NCI-H1930 (cell line): ENCODE measurements at places on chromosomes 7 and 10.

GRCh38 chr10:118264838-118265470 lies 77.2 kb downstream of the FAM204A start:
- no peak for DNase-seq

DNA sequence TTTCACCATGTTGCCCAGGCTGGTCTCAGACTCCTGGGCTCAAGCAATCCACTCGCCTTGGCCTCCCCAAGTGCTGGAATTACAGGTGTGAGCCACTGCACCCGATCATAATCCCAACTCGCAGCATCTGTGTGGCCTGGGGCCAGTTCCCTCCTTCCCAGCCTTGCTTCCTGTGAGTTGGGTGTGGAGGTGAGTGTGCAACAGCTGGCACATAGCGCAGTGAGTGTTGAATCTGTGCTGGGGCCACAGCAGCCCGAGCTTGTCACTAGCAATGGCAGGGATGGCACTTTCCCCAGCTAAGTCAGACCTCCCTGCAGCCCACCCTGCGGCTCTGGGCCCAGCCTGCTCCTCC lies 12.2 kb downstream of the TMEM184A start:
- DNase-seq, result no peak

DNA sequence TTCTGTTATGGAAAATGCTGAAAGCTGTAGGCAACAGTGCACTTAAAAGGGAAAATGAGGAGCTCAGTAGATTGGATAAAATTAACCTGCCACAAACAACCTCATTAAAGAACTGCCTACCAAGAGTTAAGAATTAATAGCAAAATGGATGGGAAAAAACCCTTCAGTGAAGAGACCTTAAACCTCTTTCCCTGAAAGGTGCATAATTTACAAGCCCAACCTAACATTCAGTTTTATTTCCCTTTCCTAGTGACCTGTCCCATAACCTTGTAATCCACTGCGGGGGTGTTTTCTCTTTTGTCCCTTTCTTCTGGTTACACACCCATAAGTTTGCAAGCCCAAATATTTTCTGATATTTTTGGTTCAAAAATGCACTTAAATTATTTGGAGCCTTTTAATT lies 21.9 kb downstream of the SKIDA1 start:
- no peak for DNase-seq

DNA sequence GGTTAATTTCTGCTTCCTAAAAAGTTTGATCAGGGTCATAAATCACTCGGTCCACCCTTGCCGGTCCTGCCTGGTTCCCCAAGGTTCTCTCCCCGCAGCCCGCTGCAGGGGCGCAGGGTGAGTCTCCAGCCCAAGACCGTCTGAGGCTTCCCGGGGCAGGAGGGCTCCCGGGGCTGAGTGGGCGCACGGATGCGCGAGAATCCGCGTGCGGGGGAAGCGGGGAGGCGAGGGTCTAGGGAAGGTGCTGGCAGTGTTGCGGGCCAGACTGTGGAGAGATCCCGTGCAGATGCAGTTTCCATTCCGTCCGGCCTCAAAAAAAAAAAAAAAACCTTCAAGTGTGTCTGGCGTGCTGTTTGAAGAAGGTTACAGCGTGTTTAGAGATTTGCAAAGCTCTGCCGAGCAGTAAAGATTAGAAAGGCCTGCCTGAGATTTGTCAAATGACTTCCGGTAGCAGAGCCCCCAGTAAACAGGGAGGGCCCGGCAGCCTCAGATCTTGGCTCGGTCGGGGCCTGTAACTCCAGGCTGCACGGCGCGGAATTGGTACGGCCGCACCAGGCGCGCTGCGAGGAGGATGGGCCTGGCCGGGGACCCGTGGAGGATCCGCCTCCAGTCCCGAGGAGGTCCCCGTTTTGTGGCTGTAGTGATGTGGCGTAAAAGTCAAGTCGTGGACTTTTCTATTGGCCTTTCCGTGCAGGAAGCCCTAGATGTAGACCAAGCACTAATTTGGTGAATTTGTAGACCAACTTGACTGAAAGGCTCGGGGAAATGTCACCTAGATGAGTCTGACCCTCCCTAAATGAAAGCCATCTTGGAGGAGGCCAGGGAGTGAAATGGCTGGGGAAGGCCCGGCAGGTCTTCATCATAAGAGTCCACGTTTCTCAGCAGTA lies 293.2 kb upstream of the NFE2L3 start:
- DNase-seq, result no peak

DNA sequence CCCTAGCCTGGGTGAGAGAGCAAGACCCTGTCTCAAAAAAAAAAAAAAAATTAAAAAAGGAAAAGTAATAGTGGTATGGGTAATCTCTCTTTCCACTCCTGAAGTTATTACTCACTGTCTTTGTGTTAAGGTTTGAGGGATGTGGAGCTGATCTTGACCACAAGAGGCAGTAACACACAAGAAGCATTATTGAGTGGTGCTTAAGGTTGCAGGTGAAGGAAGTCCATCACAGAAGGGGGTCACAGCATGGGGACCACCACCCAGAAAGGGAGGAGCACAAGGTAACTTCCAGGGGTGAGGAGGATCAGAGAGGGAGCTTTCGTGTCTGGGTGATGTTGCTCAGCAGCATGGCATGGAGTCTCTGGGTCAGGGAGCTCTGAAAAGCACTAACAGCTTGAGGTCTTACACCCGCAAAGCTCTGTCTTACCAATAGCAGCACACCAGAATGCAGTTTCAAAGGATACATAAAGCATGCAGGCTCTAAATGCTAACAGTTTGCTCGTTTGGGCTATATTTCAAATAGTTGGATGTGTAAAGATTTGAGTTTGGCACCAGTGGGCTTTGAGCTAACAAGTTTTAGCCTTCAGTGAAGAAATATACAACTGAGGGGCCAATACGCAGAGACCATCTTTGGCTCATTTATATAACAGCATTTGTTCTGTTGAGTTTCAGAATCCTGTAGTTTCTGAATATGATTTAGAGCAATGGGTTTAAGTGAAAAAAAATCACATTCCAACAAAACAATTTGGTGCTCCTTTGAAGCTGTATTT lies 100.4 kb upstream of the DNAJC1 start:
- DNase-seq, result no peak

GRCh38 chr10:49621561-49621960 lies 7.7 kb downstream of the CHAT start:
- no peak for DNase-seq

DNA sequence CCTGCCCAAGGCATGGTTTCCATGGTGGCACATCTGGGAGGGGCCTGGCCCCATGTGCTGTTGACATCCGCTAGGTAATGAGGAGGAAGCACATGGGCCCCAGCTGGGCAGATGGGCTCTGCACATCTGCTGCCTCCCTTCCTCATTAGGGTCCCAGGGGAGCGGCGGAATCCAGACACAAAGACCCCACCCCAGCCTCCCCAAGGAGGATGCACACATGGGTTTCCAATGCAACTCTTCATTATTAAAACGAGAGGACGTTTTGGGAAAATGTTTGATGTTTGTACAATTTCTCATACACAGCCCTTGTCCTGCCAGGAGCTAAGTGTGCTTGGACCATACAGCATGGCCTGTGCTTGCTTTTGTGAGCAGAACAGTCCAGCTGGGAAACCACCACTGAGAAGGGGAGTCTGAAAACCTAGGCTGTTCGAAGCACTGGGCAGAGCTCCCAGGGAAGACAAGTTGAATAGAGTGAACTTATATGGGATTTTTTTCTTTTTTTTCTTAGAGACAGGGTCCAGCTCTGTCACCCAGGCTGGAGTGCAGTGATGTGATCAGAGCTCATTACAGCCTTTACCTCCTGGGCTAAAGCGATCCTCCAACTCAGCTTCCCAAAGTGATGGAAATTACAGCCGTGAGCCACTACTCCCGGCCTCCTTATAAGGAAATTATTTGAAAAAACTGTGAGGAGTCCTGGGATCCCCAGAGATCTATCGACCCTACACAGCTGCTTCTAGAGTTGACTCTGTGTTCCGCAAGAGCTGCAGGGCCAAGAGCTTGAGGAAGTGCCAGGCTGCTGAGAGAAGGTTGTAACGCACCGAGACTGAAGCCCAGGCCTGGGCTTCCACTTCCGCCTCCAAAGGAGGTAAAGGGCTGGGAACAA lies 23.4 kb downstream of the FAM107B start:
- DNase-seq, result no peak

- DNase-seq, result no peak
Measured at GRCh38 chr7:64320547-64321513, 7.1 kb downstream of the ZNF736 start.

DNA sequence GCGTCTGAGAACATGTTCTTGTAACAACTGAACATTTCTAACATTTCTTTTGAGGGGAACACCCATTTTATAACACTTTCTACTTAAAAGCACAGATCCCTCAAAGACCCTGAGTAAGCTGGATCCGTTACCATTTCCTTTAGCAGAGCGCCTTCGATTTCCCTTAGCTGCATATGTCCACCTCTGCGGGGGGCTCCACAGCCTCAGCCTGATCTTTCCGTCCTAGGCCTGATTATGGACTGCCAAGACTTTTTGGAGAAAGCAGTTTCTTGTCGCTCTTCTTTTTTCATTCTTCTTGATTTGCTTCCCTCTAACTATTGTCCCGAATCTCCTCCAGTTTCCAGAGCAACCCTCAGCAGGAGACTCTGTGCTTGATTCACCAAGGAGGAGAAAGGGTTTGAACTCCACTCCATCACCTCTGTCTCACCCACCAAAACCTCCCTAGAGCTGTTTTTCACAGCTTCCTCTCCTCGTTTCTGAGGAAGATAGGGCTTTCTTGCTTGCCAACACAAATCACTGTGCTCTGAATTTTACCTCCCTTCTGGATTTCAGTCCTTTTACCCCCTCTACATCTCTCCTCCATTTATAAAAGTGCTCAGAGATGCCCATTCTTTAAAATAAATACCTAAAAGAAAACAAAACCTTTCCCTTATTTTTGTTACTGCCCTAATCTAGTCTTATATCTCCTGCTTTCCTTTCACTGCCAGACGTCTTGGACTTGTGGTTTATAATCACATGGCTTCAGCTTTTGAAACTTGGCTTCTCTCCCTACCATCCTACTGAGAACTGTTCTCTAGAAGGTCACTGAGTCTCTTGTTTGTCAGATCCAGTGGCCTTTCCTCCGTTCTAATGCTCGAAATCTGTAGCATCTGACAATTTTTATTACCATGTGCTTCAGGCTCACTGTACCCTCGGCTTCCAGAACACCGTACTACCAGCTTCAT lies 30.5 kb upstream of the ZRANB1 start:
- DNase-seq, result no peak

GRCh38 chr7:117597755-117598154 lies 117.9 kb downstream of the CFTR start:
- DNase-seq, result no peak

GRCh38 chr10:102434394-102435132 lies 2.2 kb upstream of the CUEDC2 start:
- DNase-seq, result no peak

DNA sequence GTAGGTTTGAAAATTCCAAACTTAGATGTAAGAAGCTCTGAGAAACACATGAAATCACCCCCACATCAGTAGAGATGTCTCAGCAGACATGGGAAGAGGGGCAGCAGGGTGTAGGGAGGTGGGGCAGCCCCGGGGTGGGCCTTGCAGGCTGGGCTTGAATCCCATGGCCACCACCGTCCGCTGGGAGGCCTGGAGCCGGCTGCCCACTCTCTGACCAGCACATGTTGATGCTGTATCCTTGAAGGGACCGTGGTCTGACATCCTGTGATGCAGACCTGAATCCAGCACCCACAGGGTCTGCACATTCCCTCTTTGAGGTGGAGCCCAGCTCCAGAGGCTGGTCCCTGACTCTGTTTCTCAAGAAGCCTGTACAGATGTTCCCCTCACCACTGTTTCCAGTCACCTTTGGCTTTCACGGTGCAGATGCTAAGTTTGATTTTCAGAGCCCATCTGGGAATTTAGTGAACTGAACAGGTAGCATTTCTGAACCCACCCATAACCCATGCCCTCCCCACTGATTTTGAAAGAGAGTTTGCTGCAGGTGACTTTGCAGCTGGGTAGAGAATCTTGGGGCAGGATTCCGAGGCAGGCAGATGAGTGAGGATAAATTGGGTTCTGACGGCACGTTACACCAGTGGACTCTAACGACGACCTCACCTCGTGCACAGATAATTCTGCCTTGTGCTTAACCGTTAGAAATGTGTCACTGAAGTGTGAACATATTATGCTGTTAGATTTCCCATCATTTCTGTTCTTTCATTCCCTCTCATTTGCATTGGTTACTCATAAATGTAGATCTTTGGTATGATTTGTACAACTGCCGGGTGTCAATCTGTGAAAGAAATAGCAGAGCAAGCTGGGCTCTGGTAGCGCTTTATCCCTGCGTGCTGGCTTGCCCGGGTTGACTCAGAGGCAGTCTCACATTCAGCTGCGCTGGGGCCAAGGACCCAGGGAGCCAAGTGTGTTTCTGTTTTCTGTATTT lies 45.7 kb downstream of the IKZF1 start:
- DNase-seq, result no peak

DNA sequence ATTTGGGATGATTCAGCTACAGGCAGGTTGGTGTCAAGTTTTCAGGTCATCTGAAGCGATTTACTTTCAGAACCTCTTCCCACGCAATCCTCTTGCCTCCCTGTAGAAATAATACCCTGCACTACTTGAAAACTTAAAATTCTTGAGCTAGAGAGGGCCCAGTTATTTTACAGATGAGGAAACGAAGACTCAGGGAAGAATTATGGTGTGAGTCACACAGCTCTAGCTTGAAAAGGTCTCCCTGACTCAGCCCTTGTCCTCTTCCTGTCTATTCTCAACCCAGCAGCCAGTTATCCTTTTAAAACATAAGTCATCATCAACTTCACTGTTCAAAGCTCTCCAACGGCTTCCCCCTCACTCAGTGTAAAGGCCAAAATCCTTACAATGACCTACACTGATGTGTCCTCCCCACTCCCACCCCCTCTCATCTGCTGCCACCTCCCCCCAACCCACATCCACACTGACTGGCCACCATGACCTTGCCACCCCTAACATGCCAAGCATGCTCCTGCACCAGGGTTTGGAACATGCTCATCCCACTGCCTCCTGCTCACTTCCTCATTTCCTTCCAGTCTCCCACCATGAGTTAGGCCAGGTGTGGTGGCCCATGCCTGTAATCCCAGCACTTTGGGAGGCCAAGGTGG lies 3.4 kb downstream of the DNMBP start:
- DNase-seq, result no peak

DNA sequence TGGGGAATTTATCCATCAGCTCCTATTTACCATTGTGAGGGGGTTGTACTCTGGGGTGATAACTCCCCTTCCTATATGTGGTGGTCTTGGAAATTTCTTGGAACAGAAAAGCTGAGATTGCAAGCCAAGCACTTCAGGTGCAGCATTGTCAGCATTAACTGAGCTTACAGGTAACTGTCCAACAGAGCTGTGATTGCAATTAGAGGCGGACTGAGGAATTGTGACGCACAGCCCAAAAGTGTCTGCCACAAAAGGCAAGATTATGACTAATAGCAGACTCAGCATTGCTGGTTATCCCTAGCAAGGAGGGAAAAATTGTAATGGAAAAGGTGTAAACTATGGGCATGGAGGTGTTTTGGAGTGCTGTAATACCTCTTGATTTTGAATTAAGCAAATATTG lies 126.1 kb upstream of the AGR3 start:
- DNase-seq, result no peak

GRCh38 chr10:62514079-62514693 lies 140.0 kb downstream of the ZNF365 start:
- DNase-seq, result no peak
